ENCODE measurements at places on chromosomes 6 and 20. TPM values are rescaled to one million over a fixed set of nuclear protein-coding genes. Genes with fewer than 3 reads are reported as not detected.

DNA sequence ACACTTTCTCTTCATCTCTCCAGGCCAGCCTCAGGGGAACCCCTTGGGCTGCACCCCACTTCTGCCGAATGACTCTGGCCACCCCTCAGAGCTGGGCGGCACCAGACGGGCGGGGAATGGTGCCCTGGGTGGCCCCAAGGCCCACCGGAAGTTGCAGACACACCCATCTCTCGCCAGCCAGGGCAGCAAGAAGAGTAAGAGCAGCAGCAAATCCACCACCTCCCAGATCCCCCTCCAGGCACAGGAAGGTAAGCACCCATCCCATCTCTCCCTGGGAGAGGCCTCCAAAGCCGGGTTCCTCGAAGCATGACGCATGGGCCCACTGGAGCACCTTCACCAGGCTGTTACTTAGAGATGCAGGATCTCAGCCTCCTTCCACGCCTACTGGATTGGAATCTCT is 11.3 kb downstream of the MDFI start:
- no peak for DNase-seq

GRCh38 chr6:162538643-162539064 is 188.9 kb downstream of the PRKN start:
- DNase-seq, result no peak

GRCh38 chr6:1322696-1323219 is 10.9 kb downstream of the FOXQ1 start:
- no peak for DNase-seq

DNA sequence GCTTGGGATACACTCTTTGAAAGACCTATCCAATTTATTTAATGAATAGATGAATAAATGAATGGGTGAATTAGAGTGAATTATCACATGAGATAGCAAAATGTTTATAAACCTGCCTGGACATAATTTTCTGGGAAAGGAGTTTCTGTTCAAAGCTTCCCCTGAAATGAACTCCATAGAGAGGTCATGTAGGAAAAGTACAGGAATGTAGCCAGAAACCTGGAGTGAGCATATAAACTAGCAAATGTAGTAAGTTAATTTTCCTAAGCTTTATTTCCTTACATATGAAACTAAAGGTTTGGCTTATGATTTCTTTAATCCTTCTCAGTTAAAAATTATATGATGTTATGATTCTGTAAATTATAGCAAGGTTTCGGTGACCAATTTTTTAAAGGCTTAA is 380.3 kb upstream of the RSPO3 start:
- DNase-seq, result no peak

DNA sequence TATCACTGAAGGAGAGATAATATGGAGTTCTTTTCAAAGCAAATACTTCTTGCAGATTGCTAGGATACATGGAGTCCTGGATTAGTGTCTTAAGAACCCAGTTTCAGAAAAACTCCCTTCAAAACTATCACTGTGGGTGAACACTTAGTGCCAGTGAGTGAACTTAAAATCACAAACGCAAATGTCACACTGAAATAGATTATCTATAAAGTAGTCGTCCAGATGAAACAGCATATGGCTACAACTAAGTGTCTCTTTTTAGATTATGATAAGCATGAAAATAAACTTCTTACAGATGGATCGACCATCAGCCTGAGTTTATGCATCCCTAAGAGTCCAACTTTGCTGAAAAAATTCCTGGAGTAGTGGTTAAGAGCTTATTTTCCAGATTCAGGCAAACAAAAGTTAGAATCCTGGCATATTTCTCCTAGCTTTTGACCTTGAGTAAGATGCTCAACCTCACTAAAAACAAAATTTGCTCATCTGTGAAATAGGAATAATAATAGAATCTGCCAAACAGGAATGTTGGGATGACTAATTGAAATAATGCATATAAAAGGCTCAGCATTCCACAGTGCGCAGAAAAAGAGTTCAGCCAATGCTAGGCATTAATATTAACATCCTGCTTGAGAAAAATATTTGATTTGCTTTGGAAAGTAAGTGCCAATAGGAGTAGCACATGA is 70.4 kb downstream of the DOK5 start:
- DNase-seq, result no peak

DNA sequence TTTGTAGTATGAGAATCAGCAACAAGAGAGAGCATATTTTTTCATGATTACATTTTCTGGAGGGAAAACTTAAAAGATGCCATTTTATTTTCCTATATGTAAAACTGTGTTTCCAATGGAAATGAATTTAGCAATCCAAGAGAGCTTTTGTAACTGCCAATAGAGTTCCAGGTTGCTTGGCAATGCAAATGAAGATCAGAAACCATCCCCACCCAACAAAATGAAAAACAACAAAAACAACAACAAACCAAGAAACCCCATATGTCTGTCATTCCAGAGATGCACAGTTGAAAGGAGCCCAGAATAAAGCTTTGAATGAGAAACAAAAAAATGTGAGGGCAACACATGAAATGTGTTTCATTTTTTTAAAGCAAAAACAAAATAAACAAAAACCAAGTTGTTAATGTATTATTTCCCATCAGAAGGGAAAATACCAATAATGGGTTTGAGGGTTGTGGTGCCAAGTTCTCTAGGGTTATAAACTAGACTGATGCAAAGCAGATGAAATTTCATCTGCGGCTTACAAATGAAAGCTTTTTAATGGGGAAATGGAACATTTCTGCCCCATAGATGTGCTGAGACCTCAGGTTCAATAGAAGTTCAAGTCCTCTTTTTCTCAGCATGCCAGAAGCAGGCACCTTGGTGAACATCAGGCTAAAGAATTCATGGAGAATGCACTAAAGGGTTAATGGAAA is 121.5 kb upstream of the MCHR2 start:
- no peak for DNase-seq

DNA sequence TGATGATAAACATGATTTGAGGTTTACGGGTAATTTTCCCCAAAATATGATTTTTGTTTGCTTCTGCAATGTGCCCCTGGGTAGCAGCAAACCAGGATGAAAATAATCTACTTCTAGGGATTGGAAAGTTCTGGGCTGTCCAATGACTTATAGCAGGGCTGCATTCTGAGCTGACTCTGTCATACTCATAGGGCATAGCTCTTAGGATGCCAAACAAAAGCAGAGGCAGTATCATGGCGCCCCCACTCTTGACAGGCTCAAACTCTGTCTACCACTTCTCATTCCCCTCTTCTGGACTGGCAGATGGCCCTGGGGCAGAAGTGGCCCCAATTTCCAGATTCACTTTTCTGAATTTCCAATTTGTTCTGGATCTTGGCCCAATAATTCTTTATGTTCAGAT is 10.3 kb downstream of the SERPINB1 start:
- no peak for DNase-seq

ZC3H12D gene
- total RNA-seq, result 0.03 TPM
